ENCODE measurements at places on chromosomes 5 and 9.

DNA sequence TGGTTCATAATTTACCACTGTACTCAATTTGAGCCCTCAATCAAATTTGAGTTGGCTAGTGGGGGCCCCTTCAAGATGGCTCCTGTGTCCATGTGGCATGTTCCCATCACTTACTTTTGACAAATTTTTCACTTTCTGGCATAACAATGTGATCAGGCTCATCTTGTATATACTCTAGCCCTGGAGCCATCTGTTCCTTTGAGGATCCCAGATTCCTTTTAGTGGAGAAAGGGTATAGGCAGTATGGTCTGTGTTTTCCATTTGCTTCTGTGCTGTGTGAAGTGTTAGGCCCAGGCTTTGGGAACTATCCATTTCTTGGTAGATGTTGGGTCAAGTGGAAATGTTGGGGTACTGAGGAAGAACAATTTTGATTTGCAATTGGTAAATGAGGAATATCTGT, 45.7 kb downstream of the SH3GL2 start:
- DNase-seq, result no peak

DNA sequence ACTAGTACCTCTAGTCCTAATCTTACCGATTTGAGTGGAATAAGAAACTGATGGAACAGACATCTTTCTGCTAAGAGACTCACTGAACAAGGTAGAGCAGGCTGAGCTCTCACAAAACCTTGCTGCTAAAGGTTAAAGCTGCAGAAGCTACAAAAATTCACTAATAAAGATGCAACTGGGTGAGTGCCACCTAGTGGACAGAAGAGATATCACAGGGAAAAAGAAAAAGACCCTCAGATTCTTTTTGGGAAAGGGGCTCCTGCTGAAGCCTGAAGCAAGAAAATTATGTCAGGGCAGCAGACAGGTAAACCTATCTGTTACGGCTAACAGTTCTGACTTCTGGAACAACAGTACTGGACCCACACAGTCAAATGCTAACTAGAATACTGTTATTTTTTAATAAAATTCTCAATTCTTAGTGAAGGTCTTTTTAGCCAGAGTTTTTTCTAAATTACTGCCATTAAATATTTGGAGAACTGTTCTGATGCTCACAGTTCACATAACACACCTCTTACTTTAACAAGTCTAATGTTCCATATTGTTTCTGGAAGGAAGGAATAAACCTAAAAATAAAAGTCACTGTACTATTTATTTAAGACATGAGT, 51.2 kb downstream of the DIAPH1 start:
- DNase-seq, result no peak

GRCh38 chr5:86074297-86074696, 543.4 kb upstream of the COX7C start:
- DNase-seq, result no peak

DNA sequence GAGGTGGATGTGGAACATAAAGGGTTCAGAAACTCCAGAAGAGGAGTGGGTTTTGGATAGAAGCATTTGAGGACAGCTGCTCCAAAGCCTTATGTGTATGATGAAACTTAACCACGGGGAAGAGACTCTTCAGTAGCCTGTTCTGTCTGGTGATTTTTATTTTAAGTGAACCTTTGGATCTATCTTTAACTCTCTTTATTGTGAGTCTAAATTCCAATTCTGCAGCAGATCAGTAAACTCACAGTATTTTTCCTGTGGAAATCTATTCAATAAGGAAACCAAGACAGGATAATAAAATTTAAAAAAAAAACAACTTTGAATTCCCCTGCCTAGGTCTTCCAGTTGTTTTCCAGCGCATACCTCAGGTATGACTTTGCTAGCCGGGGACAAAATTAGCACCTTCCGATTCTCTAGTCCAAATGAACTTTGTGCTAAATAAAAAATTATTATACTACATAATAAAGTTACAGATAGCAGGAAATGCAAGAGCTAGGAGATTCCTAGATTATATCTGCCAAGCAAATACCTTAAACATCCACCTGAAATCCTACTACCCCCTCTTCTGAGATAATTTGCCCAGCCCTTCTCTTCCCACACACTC, 101.9 kb downstream of the NLN start:
- DNase-seq, result no peak

GRCh38 chr5:139645430-139645871, 2.7 kb upstream of the CXXC5 start:
- DNase-seq, result no peak

DNA sequence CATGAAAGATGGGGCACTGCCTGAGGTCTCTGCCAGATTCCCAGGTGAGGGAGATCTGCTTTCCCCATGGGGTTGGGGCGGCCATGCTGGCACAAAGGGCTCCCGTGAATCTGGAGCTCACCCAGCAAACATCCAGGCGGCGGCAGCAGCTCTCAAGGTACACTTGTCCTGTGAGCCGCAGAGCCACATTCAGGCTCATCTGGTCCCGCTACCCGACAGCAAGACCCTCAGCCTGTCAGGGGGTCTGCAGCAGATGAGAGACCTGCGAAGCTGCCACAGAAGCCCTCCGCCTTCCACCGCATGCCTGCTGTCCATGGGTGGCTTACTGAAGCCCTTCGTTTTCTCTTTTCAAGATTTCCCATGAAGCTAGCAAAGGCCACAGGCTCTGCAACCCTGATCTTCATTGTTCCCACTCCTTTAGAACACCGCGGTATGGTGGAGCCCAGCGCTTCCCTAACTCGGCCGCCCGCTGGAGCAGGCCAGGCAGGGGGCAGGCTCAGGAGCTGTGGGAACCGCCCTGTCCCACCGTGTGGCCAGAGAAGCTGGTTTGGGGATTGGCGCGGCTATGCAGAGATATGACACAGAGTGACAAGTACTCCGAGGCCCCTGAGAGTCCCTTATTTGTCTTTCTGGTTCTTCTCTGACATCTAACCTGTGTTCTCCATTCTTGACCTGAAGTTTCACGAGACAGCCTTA, 8.8 kb downstream of the LRRC14B start:
- DNase-seq, result no peak

Measured in activated CD8-positive, alpha-beta memory T cell treated with anti-CD3 and anti-CD28 coated beads for 48 hours (primary cell).